ENCODE measurements at places on chromosomes 2 and 18.

GRCh38 chr2:178574789-178575188 lies 94.5 kb downstream of the PLEKHA3 start:
- no peak for DNase-seq

- no peak for DNase-seq
Observed at GRCh38 chr18:34676816-34677574, 33.1 kb upstream of the DTNA start.

DNA sequence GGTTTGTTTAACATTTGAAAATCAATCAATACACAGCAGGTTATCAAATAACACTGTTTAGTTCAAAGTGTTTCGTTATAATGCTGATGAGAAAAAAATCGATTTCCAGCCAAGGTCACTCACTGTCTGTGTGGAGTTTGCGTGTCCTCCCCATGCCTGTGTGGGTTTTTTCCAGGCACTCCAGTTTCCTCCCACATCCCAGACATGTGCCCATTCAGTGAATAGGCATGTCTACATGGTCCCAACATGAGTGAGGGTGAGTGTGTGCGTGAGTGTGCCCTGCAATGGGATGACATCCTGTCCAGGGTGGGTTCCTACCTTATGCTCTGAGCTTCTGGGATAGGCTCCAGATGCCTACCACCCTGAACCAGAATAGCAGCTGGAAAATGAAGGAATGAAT lies 8.7 kb upstream of the GKN2 start:
- no peak for DNase-seq

GRCh38 chr2:219697811-219698747 lies 70.6 kb downstream of the SLC4A3 start:
- DNase-seq = no peak

DNA sequence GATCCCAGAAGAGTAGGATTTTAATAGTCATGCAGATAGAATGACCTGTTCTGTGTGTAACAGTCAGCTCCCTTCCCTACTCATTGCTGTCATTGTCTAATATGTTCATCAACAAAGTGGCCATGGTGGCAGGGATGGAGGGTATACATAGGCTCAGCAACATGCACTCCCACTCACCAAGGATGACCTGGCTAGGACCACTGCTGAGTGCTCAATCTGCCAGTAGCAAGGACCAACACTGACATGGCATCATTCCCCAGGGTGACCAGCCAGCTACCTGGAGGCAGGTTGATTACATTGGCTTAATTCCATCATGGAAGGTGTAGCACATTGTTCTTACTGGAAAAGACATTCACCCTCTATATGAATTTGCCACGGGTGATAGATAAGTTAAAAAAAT lies 401.7 kb upstream of the CELF4 start:
- DNase-seq = no peak

GRCh38 chr18:79432376-79433120 lies 36.8 kb downstream of the NFATC1 start:
- no peak for DNase-seq

GRCh38 chr2:40165509-40165844 lies 286.4 kb downstream of the SLC8A1 start:
- no peak for DNase-seq

DNA sequence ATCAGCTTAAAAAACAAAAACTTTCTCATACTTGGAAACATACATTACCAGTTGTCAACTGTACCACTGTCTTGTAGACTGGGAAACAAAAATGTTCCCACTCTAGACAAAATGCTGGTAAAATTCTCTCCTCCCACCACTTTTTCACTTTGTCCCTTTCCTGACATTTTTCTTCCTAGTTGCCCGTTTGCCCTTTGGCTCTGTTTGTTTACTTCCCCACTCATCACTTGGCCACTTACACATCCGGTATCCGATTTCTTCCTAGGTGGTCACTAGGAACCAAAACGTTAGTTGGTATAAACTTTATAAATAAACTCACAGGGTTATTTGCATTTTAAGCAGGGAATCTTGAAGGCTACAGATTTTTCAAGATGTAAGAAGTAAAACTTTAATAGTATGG lies 84.9 kb downstream of the METTL4 start:
- DNase-seq = no peak

DNA sequence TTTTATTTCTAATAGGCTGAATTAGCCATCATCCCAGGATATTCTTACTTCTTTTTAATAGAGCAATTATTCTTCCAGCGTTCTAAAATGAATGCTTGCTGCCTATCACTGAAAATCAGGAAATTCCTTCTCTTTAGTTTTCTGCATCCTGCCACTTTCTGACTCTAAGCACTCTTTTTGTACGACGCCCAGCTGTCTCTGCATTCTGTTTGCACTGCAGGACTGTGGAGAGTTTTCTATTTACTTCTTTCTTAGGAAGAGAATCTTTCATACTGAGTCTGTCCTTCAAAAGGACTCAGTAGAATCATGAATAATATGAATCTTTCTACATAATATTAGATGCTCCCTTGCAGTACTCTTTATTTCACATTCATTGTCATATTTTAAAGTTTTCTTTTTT lies 360.4 kb upstream of the DSEL start:
- DNase-seq = no peak

DNA sequence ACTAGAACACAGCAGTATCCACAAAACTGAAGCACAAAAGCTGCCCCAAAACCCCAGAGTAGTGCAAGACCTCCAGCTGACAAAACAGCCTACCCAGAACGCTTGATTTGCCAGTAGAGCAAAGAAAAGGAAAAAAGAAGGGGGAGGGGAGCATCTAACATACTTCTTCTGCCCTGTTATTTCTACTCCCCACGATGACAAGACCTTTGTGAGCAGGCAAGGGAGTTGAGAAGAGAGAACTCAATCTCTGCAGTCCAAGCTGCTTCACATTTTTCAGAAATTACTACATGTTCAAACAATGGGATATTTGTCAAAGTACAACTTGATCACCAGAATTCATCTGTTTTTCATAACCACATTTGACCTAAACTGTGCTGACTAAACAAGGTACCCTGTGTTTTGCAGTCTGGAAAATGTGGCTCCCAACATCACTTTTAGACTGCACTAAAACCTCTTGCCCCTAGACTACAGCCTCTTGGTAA lies 286.7 kb downstream of the EXOC6B start:
- DNase-seq = no peak

DNA sequence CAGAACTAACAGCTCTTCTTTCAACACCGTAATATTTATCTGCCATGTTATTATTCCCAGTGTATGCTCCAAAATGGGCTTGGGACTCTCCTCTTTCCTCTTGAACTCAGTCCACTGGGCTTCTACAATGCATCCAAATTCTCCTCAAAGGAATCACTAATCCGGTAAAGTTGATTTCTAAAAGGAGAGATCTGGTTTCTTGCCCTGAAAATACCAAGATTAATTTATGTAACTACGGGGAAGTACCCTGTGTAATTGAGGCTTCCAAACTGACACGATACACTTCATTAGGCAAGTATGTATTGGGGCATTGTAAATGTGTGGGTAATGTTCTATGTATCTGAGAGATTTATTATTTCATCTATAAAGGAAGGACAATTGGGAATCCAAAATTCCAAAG lies 5.7 kb downstream of the NCKAP5 start:
- DNase-seq = no peak

- no peak for DNase-seq
Observed at GRCh38 chr18:57864615-57865121, 61.6 kb upstream of the ATP8B1 start.

GRCh38 chr18:75625966-75626365 lies 198.5 kb upstream of the SMIM21 start:
- no peak for DNase-seq

- no peak for DNase-seq
Observed at GRCh38 chr2:15704086-15704787, 112.6 kb downstream of the DDX1 start.

- DNase-seq = no peak
Observed at GRCh38 chr18:37246779-37247340, 318.7 kb downstream of the CELF4 start.

GRCh38 chr2:10646153-10646552 lies 43.6 kb downstream of the NOL10 start:
- DNase-seq = no peak

GRCh38 chr2:197184959-197185586 lies 125.5 kb downstream of the ANKRD44 start:
- no peak for DNase-seq

DNA sequence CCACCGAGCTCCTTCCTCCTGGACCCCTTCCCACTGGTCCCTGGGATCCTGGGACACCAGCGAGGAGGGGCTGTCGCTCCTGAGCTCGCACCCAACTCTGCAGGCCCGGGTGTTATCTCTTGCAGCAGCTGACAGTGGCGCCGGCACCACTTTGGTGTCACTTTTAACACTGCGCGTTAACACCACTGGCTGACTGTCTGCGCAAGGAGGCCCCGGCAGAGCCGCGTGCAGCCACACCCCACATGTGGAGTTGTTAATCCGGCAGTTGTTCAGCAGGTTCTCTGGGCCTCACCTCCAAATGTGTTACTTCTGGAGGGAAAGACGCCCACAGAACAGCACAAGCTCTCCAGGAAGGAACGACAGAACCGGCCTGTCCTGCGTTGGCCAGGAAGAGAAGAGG lies 155.0 kb upstream of the GLI2 start:
- no peak for DNase-seq

DNA sequence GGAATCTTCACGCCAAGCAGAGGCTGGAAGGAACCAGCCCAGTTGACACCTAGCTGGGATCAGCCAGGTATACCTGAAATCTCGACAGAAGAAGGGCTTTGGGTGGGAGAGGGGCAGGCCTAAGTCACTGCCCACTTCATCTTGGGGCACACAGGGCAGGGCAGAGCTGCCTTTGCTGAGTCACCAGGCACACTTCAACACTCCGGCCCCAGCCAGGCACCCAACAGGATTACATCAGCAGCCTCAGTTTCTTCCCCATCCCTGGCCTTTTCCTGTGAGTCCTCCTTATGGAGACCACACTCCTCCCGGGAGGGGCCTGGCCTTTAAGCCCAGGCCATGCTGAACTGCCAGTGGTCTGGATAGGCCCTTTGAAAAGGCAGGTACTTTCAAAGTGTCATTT lies 201.7 kb upstream of the HS6ST1 start:
- DNase-seq = no peak

DNA sequence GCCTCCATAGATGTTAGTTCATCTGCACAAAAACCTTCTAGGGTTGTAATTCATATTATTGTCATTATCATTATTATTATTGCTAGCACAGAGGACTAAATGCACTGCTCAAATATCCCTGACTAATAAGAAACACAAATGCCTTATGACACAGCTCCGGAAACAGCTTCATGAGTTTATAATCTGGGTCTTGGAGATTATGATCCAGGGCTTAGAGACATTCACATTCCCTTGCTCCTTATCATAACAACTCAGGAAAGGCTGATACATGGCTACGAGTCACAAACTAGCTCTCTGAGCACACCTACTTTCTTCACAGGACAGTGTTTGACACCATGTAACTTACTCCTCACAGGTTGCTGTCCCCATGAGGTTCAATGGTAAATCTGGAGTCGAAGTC lies 102.2 kb upstream of the TTC39C start:
- DNase-seq = no peak

DNA sequence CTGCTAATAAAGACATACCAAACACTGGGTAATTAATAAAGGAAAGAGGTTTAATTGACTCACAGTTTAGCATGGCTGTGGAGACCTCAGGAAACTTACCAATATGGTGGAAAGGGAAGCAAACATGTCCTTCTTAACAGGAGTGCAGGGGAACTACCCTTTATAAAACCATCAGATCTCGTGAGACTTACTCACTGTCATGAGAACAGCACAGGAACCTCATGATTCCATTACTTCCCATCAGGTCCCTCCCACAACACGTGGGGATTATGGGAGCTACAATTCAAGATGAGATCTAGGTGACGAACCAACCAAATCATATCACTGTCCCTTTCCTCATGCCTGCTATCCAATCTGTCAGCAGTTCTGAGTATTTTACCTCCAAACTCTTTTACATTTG lies 586.7 kb downstream of the TDRD15 start:
- no peak for DNase-seq

DNA sequence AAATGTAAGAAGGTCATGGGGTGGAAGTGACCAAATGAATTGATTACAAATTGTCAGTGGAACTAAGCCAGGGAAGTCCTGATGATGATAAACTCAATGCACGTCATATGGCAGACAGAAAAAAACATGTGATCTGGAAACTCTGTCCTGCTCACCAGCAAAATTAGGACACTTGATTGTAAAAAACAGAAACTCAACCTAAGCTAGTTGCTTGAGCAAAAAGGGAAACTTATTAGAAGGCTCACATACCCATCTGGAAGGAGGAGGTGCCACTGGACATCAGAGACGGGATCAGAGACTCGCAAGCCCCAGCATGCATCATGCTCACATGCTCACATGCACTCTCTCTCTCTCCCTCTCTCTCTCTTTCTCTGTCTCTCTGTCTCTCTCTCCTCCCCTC lies 96.8 kb downstream of the SP3 start:
- no peak for DNase-seq

- DNase-seq = no peak
Observed at GRCh38 chr18:53789376-53790247, 434.9 kb downstream of the MBD2 start.

DNA sequence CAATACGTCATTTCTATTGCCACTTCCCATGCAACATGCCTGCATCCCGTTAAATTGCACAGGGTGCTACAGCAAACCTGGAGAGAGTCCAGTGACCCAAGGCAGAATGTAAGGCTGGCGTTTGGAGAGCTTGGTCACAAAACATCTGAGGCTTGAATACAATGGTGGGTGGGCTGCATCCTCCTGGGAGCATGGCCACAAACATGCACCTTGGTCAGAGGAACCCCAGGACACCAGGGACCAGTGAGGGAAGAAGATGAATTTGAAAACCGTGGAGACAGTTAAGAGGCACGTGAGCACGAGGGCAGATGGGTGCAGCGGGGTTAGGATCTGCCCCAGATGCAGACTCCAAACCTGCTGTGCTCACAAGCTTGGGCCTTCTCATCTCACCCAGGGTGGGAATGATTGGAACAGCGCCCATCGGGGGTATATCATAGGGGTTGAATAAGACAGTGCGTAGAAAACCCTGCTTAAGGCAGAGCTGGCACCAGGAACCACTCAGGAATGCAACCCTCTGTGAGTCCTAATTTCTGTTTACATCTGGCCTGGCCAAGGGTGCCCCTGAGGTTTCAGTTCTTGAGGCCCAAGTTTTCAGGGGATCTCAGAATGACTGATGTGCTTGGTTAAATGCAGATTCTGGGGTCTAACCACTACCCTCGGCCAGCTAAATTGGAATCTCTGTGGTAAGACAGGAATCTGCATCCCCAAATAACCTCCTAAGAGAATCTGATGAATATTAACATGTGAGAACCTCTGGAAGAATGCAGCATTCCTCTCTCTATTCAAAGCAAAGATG lies 97.2 kb downstream of the ARL4C start:
- DNase-seq = no peak

GRCh38 chr2:184178229-184178628 lies 420.1 kb upstream of the ZNF804A start:
- no peak for DNase-seq

DNA sequence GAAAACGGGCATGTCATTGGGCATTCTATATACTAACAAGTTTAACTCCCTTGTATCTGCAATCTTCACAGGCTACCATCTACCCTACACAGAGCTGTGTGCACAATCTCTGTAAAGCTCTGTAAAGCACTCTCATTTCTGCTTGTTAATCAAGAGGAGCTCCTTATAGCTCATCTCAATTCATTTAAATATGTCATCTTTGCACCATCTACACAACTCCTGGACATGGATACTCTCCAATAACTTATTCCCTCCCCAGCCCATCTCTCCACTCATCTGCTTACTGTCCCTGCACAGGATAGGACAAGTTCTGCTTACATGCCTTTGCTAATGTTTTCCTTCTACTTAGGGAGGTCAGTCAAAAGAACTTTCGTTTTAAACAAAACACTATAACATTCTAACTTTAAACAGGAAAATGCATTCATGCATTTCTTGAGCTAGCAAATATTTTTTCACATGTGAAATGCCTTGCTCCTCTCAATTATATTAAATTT lies 61.4 kb downstream of the DPP4 start:
- DNase-seq = no peak

- no peak for DNase-seq
Observed at GRCh38 chr2:214706986-214707385, 102.5 kb downstream of the BARD1 start.

Data from stimulated activated CD8-positive, alpha-beta memory T cell treated with anti-CD3 and anti-CD28 coated beads, Interleukin-15, amount 100 ng/mL, for 24 hours (primary cell).